ENCODE measurements at places on chromosomes 7 and 10.

DNA sequence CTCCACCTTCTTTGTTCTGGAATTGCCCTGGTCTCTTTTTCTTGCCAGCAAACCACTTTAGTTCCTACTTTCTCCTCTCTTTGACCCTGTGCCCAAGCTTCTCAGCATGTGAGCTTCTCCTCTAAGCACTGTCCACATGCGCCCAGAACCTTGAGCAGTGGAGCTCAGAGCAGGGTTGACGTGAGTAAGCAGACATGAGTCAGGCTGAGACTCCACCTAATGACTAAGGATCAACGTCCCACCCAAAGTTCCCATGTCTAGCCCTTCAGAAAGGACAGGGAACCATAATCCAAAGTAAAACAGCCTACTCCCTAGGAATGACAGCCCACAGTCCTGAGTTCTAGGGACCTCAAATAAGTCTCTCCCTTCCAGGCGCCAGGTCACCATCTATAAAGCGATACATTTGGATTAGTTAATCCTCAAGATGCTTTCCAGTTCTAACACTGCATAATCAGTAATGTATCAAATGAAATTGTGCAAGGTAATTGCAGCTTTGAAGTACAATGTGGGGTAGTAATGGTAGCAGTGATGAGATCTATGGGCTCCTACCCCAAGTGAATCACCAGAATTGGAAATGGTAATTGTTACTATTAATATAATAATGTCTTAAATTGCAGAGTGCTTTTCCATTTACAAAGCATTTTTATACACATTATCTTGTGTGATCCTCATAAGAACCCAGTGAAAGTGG lies 44.5 kb downstream of the KCNMA1 start:
- DNase-seq, result no peak

- no peak for DNase-seq
Observed at GRCh38 chr10:79379512-79380124, 32.3 kb downstream of the PPIF start.

- no peak for DNase-seq
Observed at GRCh38 chr7:98234429-98235147, 17.4 kb downstream of the TECPR1 start.

DNA sequence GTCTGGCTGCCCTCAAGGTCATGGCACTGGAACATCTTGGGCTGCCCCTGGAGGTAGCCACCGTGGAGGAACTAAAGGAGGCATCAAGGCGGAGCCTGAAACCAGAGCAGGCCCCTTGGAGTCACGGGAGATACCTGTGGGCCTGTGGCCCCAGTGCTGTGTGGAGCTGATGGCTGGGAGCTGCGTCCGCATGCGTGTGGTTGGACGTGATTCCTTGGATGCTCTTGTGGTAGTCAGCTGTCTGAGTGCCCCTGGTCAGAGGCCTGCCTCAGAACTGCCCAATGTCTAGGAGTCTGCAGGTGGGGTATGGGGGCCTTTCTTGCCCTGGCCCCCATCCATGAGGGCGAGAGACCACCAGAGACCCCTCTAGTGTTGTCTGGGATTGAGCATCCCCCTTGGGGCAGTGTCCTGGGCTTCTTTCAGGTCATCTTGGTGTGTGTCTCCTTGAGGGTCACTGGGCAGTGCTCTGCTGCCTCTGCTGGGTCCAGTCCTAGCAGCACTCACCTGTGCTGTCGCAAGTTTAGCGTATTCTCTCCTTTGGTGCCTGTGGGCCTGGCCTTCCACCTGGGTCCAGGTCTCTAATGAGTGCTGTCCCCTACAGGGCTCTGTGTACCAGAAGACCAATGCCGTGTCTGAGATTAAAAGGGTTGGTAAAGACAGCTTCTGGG lies 8.1 kb downstream of the PGAM2 start:
- no peak for DNase-seq

DNA sequence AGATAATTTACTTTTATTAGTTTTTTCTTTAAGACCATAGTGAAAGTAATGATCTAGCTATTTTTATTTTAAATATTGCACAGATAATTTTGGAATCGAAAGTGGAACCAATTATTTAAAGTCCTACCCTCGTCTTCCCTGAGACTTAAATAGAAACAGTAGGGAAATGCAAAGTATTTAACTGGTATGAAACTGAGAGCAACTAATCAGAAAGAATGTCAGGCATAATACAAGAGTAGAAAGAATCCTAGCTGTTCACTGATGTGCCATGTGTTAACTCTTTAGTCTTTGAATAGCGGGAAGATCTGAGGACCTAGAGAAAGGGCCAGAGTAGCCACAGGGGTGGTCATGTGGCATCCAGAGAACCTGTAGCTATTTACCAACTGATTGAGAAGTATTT lies 630.0 kb downstream of the NRG3 start:
- no peak for DNase-seq

DNA sequence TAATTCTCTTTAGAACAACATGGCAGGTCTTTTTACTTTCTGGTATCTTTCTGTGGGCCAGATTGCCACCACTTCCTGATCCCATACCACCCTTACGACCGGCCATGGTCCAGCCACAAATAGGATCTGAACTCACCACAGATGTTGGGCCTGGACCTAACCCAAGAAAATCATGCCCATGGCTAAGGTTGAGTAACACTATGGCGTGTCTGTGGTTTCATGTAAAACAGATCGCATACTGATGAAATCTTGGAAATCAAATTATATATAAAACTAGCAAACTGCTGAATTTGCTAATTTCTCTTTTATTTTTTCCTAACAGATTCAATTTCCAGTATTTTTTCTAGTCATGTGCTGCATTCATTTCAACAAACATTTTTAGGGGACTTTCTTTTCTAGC lies 77.2 kb downstream of the CH25H start:
- no peak for DNase-seq

DNA sequence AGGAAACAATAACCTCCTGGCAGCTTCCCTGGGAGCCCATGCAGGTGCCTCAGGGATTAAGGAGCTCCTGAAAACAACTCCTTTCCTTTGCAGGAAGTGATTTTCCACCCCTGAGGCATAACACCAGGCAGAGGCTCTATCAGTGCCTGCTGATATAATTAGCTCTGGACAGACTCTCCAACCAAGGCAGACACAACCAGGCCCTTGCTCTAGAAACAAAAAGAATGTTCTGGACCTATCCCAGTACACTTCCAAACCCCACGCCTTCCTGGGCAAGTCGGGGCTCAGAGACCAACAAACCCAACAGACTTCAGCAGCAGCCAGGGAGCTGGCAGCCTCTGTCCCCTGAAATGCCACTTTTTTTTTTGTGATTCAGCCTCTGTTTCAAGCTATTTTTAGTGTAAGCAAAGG lies 247.1 kb downstream of the KCNMA1 start:
- DNase-seq, result no peak

DNA sequence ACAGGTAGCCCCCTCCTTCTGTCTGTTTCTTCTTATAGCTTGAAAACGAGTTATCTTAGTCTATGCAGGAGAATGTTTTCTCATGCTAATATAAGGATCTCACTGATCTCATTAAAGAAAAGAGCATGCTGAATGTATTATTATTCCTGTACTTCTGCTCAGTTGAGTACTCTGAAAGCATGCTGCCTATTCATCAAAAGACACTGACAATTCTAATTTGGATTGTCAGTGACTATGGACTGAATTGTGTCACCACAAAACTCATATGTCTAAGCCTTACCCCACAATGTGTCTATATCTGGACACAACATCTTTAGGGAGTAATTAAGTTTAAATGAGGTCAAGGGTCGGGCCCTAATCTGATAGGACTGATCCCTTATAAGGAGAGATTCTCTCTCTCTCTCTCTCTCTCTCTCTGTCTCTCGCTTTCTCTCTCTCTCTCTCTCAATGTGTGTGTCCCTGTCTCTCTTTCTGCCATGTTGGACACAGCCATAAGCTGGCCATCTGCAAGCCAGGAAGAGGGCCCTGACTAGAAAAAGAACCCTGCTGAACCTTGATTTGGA lies 98.4 kb downstream of the GNAT3 start:
- DNase-seq, result no peak

- DNase-seq, result no peak
Observed at GRCh38 chr10:34526186-34526585, 288.9 kb downstream of the PARD3 start.

DNA sequence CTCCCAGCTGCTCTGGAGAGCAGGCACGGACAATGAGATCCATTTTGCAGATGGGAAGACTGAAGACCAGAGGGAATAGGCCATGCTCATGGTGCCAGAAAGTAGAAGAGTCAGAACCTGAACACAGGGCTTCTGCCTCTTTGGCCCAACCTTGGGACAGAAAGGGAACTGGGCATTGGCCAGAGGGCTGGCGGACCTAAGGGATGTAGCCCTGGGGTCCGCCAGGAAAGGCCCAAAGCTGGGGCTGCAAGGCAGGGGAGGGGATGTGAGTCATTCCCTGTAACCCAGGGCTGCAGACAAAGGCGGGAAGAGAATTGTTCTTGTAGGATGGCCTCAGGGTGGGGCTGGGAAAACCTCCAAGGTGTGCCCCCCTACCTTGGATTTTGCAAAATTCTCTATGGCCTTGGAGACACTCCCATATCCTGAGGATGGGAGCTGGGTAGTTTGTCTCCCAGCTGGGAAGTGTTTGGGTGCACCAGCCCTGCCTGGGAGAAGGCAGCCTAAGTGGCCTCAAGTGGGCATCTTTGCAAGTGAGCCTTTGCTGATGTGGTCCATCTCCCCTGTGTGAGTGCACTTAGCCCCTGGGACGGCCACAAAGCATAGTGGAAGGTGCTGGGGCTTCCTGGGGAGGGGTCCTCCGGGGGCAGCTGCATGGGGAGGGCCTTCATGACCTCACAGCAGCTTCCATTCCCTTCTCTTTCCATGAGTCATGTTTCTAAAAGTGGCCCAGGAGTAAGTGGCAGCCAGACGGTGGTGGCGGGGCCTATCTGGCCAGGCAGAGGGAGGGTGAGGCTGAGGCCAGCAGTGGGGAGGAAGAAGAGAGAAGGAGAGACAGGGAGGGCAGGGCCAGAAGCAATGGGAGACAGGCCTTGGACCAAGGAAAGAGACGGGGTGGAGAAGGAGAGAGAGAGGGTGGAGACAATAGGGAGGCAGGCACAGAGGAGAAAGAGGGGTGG lies 9.2 kb downstream of the AQP1 start:
- DNase-seq, result peak; percentile 50

Measured in muscle of arm (tissue), 14 donors.